ENCODE measurements at places on chromosomes 6 and 20.
A peak's percentile ranks its signal among the peaks of the same experiment; 100 is the strongest.

GRCh38 chr20:34558320-34559218 is at the start of gene MAP1LC3A:
TSS of gene MAP1LC3A (plus strand) at chr20:34558718. CDS start at chr20:34558869, 151 bp downstream.
- peak; percentile 91 for DNase-seq

DNA sequence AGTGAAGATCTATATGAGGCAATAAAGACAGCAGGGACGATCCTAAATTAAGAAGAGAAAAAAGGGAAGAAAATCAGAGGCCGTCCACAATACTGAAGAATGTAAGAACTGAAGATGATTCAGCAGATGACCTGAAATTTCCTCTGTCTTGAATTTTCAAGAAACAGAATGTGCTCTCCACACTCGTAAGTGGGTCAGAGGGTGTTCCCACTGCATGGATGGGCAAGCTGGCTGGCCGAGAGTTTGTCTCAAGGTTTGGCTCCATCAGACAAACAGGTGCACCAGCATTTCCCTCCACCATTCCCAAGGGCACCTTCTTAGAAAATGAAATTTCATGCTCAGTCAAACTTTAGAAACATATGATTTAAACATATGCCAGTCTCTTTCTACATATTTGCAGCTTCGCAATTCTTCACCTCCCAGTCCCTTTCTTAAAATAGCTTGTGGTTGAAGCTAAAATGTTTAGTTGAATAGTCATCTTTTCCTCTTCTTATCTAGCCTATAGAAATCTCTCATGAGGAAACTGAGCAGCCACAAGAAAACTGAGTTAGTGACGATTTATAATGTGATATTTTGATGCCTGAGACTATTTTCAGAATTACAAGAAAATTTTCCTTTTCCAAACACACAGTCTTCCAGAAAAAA is 576.4 kb downstream of the PRKN start:
- DNase-seq, result no peak

- DNase-seq, result no peak
These were observed 7.7 kb upstream of the NSFL1C start for GRCh38 chr20:1474325-1474724.

- DNase-seq, result no peak
These were observed 32.7 kb downstream of the CYP24A1 start for GRCh38 chr20:54140927-54141566.

GRCh38 chr6:160347259-160348222 is 637 bp upstream of the SLC22A3 start:
- DNase-seq, result no peak

- no peak for DNase-seq
These were observed 606.5 kb upstream of the NOX3 start for GRCh38 chr6:156062091-156062563.

- DNase-seq, result no peak
These were observed 117.5 kb upstream of the KCNQ5 start for GRCh38 chr6:72504406-72504805.

Data from stimulated activated CD4-positive, alpha-beta T cell treated with anti-CD3 and anti-CD28 coated beads, Interleukin-4, amount 100 ng/mL, for 48 hours (primary cell).